Stimulated activated CD4-positive, alpha-beta T cell treated with anti-CD3 and anti-CD28 coated beads, Interleukin-15, amount 100 ng/mL, for 1 hour (primary cell): ENCODE measurements at places on chromosomes 1 and 21.

- no peak for DNase-seq
These were observed 26.2 kb downstream of the DMAP1 start for GRCh38 chr1:44239331-44239960.

GRCh38 chr1:180641662-180642061 is 9.8 kb downstream of the XPR1 start:
- no peak for DNase-seq

- DNase-seq = no peak
These were observed 44.4 kb downstream of the ATP5PO start for GRCh38 chr21:33871171-33871570.

GRCh38 chr1:94865360-94865759 is 45.2 kb downstream of the SLC44A3 start:
- DNase-seq = no peak

DNA sequence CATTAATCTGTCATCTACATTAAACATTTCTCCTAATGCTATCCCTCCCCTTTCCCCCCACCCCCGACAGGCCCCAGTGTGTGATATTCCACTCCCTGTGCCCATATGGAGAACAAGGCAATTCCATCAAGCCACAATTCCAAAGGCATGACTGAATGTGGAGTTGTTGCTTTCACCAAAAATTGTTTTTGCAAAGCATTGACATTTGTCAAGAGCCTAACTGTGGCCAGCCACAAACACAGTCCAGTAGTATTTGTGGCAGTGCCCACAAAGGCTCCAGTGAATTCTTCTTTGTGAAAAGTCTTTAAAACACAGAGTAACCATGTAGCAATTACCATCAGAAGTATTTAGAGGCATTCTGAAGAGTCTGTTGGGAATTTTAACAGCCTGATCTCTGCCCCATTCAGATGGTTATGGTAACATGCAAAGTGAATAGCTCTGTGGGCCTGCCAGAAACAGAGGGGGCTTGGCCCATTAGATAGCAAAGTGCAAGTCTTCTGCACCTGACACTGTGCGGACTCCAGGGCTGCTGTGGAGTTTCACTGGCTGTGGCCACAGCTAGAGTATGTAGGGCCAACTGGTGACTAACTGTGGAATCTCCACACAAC is 11.6 kb upstream of the LRRC53 start:
- DNase-seq = no peak

GRCh38 chr1:51833700-51834099 is 44.8 kb downstream of the NRDC start:
- no peak for DNase-seq

- no peak for DNase-seq
These were observed 43.8 kb downstream of the CCN1 start for GRCh38 chr1:85624361-85624760.

GRCh38 chr1:34532113-34532512 is 222.7 kb upstream of the GJB5 start:
- DNase-seq = no peak

- DNase-seq = no peak
These were observed 20.6 kb upstream of the CRB1 start for GRCh38 chr1:197247465-197247864.

GRCh38 chr21:31022306-31022705 is 16.0 kb downstream of the KRTAP19-8 start:
- no peak for DNase-seq
